ENCODE measurements at places on chromosomes 6 and 20. TPM values are rescaled to one million over a fixed set of nuclear protein-coding genes. Genes with fewer than 3 reads are reported as not detected.
A peak's percentile ranks its signal among the peaks of the same experiment; 100 is the strongest.

The C20orf144 gene
- total RNA-seq: 0.91 TPM

The OR12D3 gene
- not detected for total RNA-seq

The CTAGE9 gene
- total RNA-seq: not detected

The DNAH8 gene
- 3.6 TPM for total RNA-seq

The CDH4 gene
- 0.05 TPM for total RNA-seq

DNA sequence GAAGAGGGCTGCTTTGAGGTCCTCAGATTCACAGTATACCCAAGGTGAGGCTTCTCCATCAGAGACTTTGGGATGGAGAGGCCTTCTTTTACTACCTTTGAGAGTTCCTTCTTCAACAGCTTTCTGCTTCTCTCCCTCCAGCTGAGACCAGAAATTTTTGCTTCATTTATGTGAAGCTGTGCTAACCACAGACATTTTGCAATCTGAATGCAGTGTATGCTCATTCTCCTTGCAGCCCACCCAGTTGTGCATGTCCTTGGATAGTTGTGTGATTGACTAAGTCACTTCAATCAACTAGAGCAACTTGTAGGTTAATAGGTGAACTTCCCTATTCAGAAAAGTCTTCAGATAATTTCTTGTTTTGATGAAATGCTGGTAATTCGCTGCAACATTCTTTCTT, 20.1 kb downstream of the DCBLD1 start:
- no peak overlapping the region for H3K27ac ChIP-seq
- no peak overlapping the region for H3K4me3 ChIP-seq
- DNase-seq: no peak
- no peaks in the 10 kb centered on the region for H3K27me3 ChIP-seq
- no peaks in the 10 kb centered on the region for H3K4me1 ChIP-seq

DNA sequence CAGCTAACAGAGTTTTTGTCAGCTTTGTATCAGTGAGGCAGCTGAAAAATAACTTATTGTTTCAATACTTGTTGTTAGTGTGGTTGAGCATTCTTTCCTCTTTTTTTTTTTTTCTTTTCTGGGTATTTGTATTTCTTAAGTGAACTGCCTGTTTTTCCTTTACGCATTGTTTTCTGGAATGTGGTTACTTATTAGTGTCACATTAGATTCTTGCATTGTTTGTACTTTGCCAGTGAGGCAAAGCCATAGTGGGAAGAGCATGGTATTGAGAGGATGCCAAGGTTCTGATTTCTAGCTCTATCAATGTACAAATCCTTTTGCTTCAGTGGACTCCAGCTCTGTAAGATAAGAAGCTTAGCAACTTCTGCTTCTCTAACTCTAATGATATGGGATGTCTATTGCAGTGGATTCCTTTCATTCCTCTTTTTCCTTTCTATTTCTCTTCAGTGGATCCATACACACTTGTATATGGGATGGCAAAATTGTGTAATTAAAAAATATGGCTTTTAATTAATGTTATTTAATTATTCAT, 3.9 kb downstream of the CDKAL1 start:
- no peaks in the 10 kb centered on the region for H3K27me3 ChIP-seq
- no peaks in the 10 kb centered on the region for H3K4me1 ChIP-seq
- H3K4me3 ChIP-seq: no peak overlapping the region
- no peaks in the 10 kb centered on the region for H3K36me3 ChIP-seq
- DNase-seq: no peak
- no peak overlapping the region for H3K27ac ChIP-seq

DNA sequence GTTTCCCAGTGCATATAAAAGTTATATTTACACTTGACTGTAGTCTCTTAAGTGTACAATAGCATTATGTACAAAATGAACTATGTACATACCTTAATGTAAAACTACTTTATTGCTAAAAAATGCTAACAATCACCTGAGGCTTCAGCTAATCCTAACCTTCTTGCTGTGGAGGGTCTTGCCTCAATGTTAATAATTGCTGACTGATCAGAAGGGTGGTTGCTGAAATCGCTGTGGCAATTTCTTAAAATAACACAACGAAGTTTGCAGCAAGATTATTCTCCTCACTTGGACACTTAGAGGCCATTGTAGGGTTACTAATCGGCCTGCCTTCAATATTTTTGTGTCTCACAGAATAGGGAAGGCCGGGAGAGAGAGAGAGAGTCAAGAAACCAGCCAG, 24.7 kb upstream of the MICB start:
- H3K36me3 ChIP-seq: no peaks in the 10 kb centered on the region
- H3K4me3 ChIP-seq: no peak overlapping the region
- H3K27ac ChIP-seq: no peak overlapping the region
- DNase-seq: no peak
- H3K4me1 ChIP-seq: no peaks in the 10 kb centered on the region
- no peaks in the 10 kb centered on the region for H3K27me3 ChIP-seq

DNA sequence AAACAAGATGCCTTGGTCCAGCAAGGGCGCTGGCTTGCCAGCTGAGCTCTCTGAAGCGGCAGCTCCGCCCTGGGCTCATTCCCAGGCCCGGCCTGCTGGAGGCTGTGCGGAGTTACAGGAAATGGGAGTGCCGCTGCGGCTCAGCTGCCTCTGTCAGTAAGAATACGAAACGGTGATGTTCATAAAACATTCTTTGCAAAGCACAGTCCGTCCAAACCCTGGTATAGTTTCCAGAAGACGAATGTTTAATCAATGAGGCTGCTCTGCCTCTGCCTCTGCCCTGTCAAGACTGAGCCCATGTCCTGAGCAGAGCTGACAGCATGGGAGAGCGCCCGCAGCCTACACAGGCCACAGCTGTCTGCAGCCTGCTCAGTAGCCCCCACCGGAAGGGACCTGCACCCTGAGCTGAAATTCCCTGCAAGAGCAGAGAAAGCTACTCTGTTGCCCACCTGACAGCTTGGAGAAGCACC, 153.3 kb upstream of the SNX9 start:
- no peak overlapping the region for H3K4me3 ChIP-seq
- H3K4me1 ChIP-seq: no peaks in the 10 kb centered on the region
- H3K27ac ChIP-seq: peak overlapping the region; percentile 35
- peak; percentile 63 for DNase-seq

- H3K4me1 ChIP-seq: no peaks in the 10 kb centered on the region
- peak overlapping the region; percentile 54 for H3K27ac ChIP-seq
- DNase-seq: no peak
- no peaks in the 10 kb centered on the region for H3K27me3 ChIP-seq
- no peaks in the 10 kb centered on the region for H3K36me3 ChIP-seq
- H3K4me3 ChIP-seq: no peak overlapping the region
Observed at GRCh38 chr6:143642403-143642802, 35.4 kb upstream of the PHACTR2 start.

GRCh38 chr6:63644668-63645326, 9.2 kb downstream of the PHF3 start:
- no peak overlapping the region for H3K4me3 ChIP-seq
- H3K27ac ChIP-seq: no peak overlapping the region
- H3K27me3 ChIP-seq: no peaks in the 10 kb centered on the region
- DNase-seq: no peak
- no peaks in the 10 kb centered on the region for H3K36me3 ChIP-seq

- DNase-seq: no peak
- no peak overlapping the region for H3K4me3 ChIP-seq
- no peaks in the 10 kb centered on the region for H3K36me3 ChIP-seq
- H3K4me1 ChIP-seq: no peaks in the 10 kb centered on the region
- no peaks in the 10 kb centered on the region for H3K27me3 ChIP-seq
Observed at GRCh38 chr6:137861550-137862337, 5.3 kb upstream of the TNFAIP3 start.

- no peak for DNase-seq
- no peaks in the 10 kb centered on the region for H3K27me3 ChIP-seq
- H3K36me3 ChIP-seq: no peaks in the 10 kb centered on the region
- no peak overlapping the region for H3K4me3 ChIP-seq
Observed at GRCh38 chr6:147156218-147156617, 48.0 kb upstream of the STXBP5 start.

DNA sequence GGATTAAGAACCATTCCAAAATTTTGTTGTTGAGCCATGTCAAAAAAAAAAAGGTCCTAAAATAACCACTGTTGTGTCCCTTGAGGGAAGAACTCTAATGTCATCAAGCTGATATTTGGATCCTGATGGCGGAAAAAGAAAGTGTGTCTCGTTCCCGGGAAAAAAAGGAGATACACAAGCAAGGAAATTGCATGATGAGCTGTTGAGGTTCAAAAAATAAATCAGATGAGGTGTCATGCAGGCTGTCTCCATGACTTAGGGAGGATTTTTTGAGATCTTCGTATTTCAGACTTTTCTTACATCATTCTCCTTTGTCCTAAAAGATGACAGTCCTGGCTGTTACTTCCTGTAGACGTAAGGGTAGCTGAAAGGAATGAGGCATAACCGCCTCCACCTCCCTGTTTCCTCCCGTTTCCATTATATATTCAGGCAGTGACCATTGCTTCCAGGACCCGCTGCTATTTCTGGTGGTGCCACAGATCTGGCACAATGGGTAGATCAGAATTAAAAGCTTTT, 117.3 kb upstream of the TNFAIP3 start:
- H3K4me3 ChIP-seq: no peak overlapping the region
- H3K27ac ChIP-seq: no peak overlapping the region
- H3K27me3 ChIP-seq: no peaks in the 10 kb centered on the region
- H3K4me1 ChIP-seq: no peaks in the 10 kb centered on the region
- no peak for DNase-seq

DNA sequence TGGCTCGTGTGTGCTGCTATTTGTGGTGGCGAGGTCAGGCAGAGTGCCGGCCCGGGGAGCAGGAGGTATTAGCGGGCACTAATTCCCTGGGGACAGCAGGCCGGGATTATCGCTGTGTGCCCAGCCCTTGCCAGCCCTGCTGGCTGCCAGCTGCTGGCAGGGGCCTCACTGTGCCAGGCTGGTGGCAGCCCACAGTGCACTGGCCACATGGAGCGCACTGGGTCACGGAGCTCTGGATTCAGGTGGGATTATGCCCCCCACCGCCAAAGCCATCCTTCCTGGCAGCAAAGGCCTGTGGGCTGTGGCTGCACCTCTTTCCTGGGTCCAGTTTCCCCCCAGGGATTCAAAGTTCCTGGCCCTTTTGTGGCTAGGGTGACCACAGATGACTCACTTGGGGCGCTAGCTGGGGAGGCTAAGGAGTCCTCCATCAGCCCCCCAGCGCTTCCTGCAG, 59.7 kb downstream of the YTHDF1 start:
- H3K27me3 ChIP-seq: peaks cover 21% of the 10 kb centered on the region
- no peaks in the 10 kb centered on the region for H3K4me1 ChIP-seq
- H3K36me3 ChIP-seq: no peaks in the 10 kb centered on the region
- H3K4me3 ChIP-seq: no peak overlapping the region
- H3K27ac ChIP-seq: no peak overlapping the region
- DNase-seq: no peak

DNA sequence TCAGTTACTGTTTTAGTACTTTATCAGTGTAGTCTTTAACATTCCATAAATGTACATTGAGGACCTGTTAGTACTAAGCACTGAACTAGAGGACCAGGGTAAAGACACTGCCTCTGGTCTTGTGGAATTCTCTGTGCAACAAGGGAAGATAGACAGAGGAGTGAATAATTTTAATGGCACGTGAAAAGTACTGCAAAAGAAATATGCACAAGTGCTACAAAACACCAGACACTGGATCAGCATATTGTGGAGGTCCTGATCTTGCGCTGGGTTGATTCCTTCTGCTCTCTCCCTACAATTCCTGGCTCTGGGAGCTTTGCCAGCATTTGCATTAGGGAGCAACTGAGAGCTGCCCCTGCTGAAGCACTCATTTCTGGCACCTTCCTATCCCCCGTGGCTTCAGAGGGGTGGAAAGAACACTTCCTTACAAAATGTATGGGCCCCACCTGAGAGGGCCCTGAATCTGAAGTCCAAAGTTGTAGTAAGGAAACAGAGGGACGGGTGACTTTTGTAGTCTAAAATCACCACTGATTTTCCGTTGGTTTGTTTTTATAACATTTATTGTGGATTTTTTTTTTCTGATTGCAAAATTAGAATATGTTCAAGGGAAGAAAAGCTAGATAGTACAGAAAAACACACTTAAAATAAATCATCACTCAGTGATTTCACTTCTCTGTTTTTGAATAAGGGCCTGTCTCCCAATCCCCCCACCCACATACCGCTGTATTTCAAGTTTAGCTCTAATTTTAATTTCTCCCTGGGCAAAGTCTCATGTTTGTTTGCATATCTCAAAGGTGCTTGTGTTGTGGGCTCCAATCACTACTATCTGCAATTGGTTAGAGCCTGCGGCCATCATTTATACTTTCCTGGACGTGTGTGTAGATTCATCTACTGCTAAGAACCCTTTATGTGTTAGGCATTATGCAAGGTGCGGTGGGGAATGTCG, 4.9 kb downstream of the PKIG start:
- H3K36me3 ChIP-seq: peaks cover 4% of the 10 kb centered on the region
- H3K27me3 ChIP-seq: no peaks in the 10 kb centered on the region
- no peak for DNase-seq
- no peak overlapping the region for H3K4me3 ChIP-seq

DNA sequence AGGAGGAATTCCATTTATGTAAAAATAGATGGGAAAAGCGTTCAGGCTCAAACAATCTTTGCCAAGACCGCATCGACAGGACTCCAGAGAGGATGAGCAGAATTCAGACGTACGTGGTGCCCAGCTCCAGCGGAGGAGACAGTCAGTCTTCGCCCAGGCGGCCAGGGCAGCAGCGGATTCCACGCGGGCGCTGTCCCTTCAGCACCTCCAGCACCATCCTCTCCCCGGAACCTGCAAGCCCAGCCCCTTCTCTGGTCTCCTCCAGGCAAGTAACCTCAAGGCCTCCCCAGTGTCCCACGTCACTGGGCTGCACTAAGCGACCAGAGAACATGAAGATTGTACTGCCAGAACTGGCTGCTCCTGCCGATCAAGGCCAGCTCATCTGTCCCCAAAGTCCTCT, 2.8 kb upstream of the KCNQ2 start:
- DNase-seq: no peak
- peaks cover 4% of the 10 kb centered on the region for H3K4me1 ChIP-seq
- H3K4me3 ChIP-seq: no peak overlapping the region

GRCh38 chr6:38166411-38167240, 347.1 kb downstream of the ZFAND3 start:
- H3K4me1 ChIP-seq: no peaks in the 10 kb centered on the region
- no peak for DNase-seq
- H3K36me3 ChIP-seq: no peaks in the 10 kb centered on the region
- no peak overlapping the region for H3K27ac ChIP-seq

DNA sequence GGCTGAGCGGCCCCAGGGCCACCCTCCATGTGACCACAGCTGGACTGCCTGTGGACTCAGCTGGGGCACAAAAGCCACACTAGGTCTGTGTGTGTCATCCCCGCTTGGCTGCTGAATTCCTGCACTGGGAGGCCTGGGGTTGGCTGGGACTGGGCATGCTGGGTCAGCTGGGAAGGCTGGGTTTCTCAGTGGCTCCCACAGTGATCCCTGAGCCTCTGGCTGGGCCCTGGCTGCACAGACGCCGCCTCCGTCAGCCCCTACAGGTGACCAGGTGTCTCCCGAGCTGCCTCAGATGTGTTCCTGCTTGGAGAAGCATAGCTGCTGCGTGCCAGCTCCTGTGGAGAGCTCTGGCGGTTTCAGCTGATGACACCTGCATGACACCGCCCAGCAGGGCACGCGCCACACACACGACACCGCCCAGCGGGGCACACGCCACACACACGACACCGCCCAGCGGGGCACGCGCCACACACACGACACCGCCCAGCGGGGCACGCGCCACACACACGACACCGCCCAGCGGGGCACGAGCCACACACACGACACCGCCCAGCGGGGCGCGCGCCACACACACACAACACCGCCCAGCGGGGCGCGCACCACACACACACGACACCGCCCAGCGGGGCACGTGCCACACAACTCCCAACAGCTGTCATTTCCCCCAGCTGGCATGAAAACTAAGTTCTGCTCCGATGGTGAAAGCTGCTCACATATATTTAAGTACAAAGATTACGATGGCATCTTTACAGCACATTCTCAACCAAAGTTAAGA, 88.8 kb downstream of the TAF4 start:
- H3K4me1 ChIP-seq: no peaks in the 10 kb centered on the region
- H3K4me3 ChIP-seq: no peak overlapping the region
